ELF-1 (cell line): ENCODE measurements at places on chromosomes 11 and 22.

GRCh38 chr11:103202048-103202651 is 92.9 kb downstream of the DYNC2H1 start:
- no peak for DNase-seq

DNA sequence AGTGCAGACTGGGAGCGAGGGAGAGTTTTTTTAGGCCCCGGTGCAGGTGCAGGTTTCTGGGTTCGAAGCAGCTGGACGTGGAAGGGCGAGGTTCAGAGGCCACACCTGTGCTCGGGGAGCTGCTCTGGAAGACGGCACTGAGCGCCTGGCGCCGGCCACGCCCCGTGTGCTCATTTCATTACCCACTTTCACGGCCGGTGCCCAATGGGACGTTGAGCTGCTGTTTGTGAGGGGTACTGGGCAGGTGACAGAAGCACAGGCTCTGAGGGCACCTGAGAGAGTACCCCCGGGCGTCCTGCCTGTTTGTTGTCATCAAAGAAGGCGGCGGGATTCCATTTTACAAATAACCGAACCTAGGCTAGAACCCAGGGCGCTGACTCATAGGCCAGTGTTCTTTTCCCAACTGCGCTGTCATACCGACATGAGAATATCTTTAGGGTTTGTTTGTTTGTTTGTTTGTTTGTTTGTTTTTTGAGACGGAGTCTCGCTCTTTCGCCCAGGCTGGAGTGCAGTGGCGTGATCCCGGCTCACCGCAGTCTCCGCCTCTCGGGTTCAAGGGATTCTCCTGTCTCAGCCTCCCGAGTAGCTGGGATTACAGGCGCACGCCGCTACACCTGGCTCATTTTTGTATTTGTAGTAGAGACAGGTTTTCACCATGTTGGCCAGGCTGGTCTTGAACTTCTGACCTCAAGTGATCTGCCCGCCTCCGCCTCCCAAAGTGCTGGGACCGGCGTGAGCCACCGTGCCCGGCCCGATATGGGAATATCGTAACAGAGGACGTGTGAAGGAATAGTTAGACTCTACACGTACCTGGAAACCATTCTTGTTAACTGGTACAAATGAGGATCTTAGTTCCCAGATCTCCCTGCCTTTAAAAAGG is 16.6 kb upstream of the SPTBN2 start:
- DNase-seq, result peak; percentile 72

GRCh38 chr22:17489101-17489500 is 74.2 kb upstream of the SLC25A18 start:
- DNase-seq, result no peak

- DNase-seq, result no peak
Measured at GRCh38 chr11:123054301-123055065, 7.5 kb downstream of the HSPA8 start.

DNA sequence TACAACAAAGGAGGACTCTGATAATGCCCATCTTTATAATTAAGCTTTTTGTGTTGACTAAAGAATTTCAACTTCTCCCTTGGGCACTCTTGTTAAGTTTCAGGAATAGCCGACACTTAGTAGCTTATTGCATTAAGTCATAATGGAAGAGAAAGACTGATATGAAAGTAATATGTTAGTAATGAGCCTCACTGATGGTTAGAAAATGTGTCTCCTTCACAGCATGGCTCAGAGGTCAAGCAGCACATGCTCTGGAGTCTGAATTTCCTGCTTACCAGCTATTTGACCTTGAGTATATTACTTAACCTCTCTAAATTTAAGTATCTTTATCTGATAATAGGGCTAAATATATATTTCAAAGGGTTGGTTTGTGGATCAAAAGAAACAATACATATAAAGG is 39.0 kb downstream of the PDGFD start:
- DNase-seq, result no peak

DNA sequence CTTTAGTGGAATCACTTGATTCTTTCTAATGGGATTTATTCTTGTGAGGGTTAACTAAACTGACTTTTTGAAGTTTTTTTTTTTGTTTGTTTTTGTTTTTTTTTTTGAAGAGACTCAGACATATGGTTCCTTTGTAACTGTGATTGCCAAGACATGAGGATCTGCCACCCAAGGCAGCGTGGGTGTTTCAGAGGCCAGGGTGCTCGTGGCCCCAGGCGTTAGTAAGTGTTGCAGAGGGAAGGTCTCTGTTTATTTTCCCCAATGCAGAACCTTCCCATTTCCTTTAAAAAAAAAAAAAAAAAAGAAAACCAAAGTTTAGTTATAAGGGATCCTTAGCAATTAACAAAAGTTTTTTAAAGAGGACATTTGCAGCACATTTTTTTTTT is 94.8 kb downstream of the CTTN start:
- DNase-seq, result no peak

DNA sequence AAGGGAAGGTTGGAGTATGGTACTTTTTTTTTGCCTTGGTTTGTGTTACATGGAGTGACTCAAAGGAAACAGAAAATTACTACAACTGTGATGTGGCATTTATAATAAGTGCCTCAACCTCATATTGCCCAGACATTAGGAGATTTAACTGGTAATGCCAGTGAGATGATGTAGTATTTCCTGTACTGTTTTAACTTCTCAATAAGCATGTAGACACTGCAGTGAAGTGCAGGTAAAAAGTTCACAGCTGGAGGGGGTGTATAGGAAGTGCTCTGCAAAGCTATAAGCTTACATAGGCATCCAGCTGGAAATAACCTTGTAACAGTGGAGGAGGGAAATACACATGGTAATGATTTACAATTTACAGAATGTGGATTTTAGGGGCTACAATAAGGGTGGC is 138.2 kb upstream of the MTMR2 start:
- DNase-seq, result no peak

GRCh38 chr22:29211066-29211465 is 5.4 kb downstream of the EMID1 start:
- DNase-seq, result no peak

DNA sequence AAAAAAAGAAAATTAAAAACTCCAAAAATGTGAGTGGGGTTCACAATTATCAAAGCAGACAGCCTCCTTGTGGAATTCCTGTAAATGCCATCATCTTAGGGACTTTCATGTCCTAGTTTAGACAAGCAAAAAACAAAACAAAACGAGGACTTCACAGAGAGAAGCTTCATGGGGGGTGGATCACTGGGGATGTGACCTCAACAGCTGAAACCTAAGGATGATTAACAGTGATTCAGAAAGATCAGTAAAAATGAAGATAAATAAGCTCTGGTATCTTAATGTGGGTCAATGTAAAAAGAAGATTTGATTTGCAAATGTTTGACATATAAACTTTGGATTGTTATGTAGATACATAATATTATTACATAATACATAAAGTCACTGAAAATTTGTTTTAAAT is 8.1 kb upstream of the OR10W1 start:
- DNase-seq, result no peak

DNA sequence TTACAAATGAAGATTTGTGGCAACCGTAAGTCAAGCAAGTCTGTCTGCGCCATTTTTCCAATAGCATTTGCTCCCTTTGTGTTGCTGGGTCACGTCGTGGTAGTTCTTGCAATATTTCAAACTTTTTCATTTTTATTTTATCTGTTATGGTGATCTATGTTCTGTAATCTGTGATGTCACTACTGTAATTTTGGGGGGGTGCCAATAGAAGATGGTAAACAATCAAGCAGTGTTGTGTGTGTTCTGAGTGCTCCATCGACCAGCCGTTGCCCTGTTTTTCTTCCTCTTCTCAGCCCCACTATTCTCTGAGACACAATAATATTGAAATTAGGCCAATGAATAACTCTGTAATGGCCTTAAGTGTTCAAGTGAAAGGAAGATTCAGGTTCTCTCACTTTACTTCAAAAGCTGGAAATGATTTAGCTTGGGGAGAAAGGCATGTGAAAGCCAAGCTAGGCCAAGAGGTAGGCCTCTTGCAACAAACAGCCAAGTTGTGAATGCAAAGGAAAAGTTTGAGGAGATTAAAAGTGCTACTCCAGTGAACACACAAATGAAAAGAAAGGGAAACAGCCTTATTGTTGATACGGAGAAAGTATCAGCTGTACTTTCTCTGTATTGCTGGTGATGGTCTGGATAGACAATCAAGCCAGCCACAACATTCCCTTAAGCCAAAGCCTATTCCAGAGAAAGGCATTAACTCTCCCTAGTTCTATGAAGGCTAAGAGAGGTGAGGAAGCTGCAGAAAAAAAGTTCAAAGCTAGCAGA is 7.5 kb downstream of the ZC3H12C start:
- DNase-seq, result no peak

GRCh38 chr11:67053896-67054329 is 2.7 kb upstream of the RHOD start:
- DNase-seq, result peak; percentile 50

DNA sequence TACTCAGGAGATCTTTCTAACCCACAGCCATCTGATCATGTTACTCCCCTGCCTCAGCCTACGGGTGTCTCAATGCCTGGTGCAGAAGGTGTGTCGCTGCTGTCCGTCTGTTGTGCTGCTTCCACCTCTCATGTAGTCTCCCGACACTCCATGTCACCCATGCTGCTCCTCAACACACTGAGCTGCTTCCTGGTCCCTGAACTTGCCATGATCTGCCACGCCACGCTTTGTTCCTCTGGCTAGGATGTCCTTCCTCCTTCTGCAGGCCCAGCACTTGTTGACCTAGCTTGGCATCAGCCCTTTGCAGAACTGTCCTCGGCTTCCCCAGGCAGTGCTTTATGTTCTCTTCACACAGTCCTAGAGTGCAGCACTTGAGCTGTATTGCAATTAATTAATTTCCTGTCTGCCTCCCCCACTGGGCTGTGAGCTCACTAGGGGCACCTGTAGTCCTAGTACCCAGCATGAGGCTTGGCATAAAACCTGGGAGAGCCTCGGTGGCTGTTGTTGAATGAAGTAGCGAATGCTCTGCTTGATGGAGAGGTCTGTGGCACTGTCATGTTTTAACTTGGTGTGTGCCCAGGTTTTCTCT is 9.5 kb downstream of the GTPBP1 start:
- no peak for DNase-seq

- DNase-seq, result no peak
Measured at GRCh38 chr11:13965337-13965736, 2.8 kb downstream of the SPON1 start.

- DNase-seq, result peak; percentile 49
Measured at GRCh38 chr11:76669901-76670484, 554 bp downstream of the LRRC32 start.

- no peak for DNase-seq
Measured at GRCh38 chr11:120028181-120028896, 109.6 kb downstream of the TRIM29 start.

- no peak for DNase-seq
Measured at GRCh38 chr11:36385121-36385970, 89.3 kb downstream of the PRR5L start.

- no peak for DNase-seq
Measured at GRCh38 chr11:73671701-73672100, 25.3 kb downstream of the PLEKHB1 start.

GRCh38 chr11:123698546-123699127 is 42.8 kb downstream of the ZNF202 start:
- no peak for DNase-seq

DNA sequence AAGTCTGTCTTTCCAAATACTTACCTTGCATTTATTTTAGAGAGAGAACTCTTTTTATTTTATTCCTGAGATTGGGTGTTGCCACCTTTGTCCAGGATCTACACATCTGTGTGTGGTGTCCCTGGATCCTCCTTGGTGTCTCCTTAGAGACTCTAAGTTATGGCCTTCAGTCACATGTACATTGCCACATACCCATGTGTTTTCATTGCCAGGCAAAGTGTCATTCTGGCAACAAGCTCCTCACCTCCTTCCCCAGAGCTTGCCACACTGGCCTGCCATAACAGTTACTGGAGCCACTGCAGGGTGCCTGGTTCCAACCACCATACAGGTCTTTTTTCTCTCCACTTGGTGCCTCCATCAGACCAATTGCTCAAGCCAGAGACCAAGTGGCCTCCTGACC is 379.7 kb downstream of the NTM start:
- no peak for DNase-seq

DNA sequence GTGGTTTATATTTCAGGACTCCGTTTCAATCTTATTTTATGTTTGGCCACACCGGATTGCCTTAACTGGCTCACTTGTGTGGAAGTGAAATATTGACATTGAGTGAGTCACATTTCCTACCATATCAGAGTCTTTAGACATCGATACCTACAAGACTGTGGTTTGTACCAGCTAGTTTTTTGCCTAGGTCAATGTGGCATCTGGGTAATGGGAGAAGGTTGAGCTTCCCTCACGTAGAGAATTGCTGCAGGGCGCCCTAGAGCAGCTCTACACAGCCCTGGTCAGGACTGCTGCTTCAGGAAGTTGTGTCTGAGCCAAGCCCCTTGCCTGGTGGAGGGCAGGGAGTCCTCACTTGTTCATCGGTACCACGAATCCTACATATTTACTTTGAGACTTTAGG is 1.6 kb downstream of the GRAMD1B start:
- DNase-seq, result peak; percentile 45

- DNase-seq, result peak; percentile 68
Measured at GRCh38 chr11:78949976-78950690, 375.5 kb upstream of the NARS2 start.

GRCh38 chr22:46018859-46019258 is 41.9 kb upstream of the WNT7B start:
- DNase-seq, result no peak

DNA sequence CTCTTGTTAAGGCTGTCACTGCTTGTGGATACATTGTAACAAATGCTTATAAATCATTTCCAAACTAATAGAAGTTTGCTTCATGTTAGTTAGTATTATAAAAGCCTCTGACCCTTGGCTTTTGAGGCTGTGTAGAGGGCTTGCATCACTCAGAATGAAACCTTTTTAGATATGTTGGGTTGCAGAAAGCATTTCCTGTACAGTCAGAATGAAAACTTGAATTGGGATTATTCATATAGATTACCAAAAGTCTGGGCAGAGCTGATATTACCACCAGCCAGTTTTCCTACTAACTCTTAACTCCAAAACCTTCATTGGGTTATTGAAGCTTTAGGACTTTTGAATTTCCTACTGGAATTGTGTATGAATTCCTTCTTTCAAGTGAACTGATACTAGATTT is 12.0 kb downstream of the KMT2A start:
- no peak for DNase-seq

GRCh38 chr11:70038034-70038834 is 39.9 kb upstream of the ANO1 start:
- no peak for DNase-seq

- DNase-seq, result peak; percentile 55
Measured at GRCh38 chr22:25368271-25368670, 148.8 kb downstream of the CRYBB2 start.
